ENCODE measurements at places on chromosomes 3 and 15.

- DNase-seq = no peak
Observed at GRCh38 chr15:50500352-50500751, 46.1 kb downstream of the USP50 start.

DNA sequence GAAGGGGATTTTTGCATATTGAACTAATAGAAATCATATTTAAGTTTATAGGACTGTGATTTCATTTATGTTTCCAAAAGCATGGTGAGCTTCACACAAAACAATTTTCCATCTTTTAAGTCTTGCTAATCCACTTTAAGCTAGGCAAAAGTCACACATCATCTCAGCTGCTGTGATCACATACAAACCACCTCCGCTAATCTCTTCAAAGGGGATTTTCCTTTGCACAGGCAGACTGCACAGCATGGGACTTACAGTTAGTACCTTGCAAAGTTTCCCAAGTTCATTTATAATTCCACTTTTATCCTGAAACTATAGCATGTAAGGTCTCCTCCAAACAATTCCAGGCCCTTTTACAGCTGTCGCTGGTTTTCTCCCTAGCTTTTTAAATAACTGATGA is 225.1 kb upstream of the CNTN3 start:
- DNase-seq = no peak

- no peak for DNase-seq
Observed at GRCh38 chr3:196948442-196949284, 6.3 kb upstream of the NCBP2 start.

GRCh38 chr3:109888026-109888425 is 550.7 kb upstream of the DPPA4 start:
- no peak for DNase-seq

DNA sequence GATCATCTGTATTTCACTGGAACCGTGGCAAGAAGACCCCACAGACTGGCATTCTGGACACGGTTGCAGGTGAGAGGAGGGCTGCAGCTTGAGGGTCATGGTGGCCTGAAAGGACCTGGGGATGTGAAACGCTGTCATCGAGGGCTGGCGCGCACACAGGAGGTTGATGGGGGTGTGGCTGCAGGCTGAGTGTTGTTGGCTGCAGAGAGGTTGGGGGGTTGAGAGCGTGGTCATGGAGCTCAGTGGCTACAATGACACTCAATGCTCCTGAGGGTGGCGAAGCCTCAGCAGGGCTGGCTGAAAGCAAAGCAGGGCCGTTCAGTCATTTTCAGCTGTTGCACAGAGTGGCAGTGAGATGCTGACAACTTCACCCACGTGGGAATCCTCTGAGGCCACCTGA is 21.0 kb downstream of the CPN2 start:
- DNase-seq = no peak

- DNase-seq = no peak
Observed at GRCh38 chr3:146092230-146092629, 68.8 kb downstream of the PLOD2 start.

DNA sequence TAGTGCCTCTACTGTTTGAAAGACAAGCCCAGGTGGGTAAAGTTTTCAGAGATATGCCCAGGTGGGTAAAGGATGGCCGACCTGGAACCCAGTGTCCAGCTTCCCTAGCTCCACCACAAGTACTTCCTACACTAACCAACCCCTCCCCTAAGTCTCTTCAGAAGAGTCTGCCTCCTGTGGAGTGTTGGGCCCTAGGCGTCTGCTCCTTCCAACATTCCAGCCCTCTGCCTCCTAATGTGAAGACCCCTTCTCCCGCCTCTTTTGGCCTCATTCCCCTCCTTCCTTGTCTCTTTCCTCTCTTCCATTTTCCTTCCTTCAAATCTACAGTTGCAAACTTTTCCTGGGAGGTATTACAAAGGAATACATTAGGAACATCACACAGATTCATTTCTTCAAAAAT is 38.6 kb downstream of the CNTN3 start:
- no peak for DNase-seq

- DNase-seq = no peak
Observed at GRCh38 chr3:46020766-46021510, 6.3 kb downstream of the XCR1 start.

- no peak for DNase-seq
Observed at GRCh38 chr3:170475092-170475685, 56.5 kb downstream of the CLDN11 start.

- no peak for DNase-seq
Observed at GRCh38 chr3:112303764-112304325, 9.8 kb upstream of the SLC9C1 start.

GRCh38 chr3:157559401-157559800 is 56.2 kb upstream of the VEPH1 start:
- no peak for DNase-seq

GRCh38 chr3:11197484-11197883 is 43.2 kb downstream of the HRH1 start:
- no peak for DNase-seq

GRCh38 chr3:195187609-195188425 is 83.1 kb downstream of the XXYLT1 start:
- no peak for DNase-seq

DNA sequence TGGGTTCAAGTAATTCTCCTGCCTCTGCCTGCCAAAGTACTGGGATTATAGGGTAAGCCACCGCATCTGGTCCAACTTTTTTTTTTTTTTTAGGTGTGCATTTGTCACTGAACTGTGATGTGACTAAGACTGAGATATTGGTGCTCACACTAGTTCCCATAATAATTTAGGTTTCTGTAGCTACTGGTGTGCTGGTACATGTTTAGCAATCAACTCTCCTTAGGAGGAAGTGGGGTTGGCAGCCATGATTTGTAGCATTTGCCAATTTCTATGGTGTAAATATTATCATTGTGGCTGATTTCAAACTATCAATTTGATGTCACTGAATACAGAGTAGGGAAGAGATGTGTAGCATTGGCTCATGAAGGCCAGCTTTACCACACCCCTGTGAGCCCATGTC is 372.7 kb downstream of the EDEM1 start:
- DNase-seq = no peak

GRCh38 chr3:514192-514591 is 317.6 kb downstream of the CHL1 start:
- no peak for DNase-seq

DNA sequence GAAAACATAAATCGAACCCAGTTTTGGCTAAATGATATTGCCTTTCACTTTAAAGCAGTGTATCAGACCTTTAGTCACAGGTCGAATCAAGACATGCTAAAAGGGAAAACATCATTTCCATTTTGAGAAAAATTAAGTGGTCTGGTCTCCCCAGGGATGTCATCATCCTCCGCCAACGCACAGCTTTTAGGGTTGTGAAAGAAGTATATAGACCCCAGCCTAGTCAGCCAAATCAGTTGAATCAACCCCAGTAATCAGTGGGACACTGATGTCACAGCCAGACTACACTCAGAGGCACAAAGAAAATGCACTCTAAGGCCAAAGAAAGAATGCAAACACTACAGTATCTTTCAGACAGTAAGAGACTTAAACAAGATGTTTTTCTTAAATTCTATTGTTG is 187.4 kb downstream of the ZIC4 start:
- no peak for DNase-seq

GRCh38 chr15:74725845-74726773 is 781 bp upstream of the CYP1A1 start:
- peak; percentile 67 for DNase-seq

GRCh38 chr3:103470498-103470897 is 1035.7 kb downstream of the ZPLD1 start:
- DNase-seq = no peak

GRCh38 chr3:13475871-13476590 is 4.1 kb upstream of the HDAC11 start:
- DNase-seq = no peak

- no peak for DNase-seq
Observed at GRCh38 chr15:52563501-52564060, 5.2 kb downstream of the ARPP19 start.

DNA sequence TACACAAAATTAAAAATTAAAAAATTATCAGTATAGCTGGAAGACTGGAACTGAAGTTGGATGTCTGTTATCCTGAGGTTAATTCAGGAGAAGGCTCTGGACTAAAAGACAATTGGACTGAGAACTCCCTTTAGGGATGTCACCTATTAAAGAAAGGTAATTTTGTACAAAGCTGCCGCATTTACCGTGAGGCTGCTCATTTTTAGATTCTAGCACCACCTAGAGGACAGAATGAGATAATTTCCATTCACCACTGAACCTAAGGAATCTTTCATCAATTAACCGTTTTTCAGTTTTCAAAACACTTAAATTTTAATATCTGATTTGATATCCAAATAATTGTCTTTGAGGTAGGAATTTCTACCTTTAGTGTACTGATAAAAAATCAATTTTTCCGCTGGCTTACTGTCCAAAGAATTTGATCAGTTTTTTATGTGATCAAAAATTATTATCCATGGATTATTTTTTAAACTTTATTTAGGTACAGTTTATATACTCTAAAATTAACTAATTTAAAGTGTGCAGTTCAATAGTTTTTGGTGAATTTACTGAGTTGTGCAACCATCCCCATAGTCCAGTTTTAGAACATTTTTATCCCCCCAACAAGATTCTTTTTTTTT is 106.7 kb upstream of the TNIK start:
- DNase-seq = no peak

DNA sequence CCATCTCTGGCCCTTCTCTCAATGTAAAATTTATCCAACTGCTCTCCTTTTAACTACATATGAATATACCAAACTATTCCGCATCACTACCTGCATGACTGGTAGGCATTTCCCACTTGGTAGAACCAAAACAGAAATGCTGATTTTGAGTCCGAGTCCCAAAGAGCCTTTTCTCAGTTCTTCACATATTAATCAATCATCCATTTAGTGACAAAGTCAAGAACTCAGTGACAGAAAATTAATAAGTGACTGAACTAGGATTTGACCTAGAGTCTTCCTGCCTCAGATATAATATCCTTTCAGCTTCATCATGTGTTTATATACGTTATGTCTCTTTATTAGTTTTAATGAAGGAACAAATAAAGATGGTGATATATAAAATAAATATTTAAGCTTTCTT is 700.6 kb upstream of the GOLIM4 start:
- no peak for DNase-seq

DNA sequence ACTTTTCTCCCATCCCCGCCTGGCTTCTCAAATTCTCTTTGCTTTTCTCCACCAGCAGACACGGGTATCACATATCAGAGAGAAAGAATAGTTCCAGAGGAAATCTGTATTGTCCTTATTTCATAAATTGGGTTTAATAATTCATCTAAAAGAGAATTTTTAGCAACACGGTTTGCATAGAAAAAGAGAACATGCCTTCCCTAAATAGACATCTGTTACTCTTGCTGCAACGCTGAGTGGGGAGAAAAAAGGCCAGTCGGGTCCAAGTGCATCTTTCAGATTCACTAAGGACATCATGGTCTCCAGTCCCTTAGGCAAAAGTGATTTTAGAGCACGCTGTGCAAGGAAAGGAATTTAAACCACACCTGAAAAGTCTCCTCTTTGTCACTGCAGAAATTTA is 201.3 kb downstream of the ABHD5 start:
- DNase-seq = no peak

DNA sequence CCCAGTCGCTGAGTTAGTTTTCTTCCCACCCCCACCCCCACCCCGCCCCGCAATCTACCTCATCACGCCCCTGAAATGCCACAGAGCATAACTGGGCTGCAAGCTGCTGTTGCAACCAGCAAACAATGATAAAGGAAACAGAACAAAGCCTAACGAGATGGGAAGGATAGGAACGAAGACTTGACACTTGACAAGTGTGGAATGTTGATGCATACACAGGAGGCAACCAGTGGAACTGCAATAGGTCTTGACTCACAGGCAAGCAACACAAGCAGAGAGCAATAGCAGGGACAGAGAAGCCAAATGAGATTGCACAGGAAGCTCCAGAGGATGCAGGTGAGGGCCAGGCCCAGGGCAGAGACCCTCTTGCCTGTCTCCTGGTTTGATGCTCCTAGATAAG is 225.9 kb downstream of the IGSF11 start:
- DNase-seq = no peak

DNA sequence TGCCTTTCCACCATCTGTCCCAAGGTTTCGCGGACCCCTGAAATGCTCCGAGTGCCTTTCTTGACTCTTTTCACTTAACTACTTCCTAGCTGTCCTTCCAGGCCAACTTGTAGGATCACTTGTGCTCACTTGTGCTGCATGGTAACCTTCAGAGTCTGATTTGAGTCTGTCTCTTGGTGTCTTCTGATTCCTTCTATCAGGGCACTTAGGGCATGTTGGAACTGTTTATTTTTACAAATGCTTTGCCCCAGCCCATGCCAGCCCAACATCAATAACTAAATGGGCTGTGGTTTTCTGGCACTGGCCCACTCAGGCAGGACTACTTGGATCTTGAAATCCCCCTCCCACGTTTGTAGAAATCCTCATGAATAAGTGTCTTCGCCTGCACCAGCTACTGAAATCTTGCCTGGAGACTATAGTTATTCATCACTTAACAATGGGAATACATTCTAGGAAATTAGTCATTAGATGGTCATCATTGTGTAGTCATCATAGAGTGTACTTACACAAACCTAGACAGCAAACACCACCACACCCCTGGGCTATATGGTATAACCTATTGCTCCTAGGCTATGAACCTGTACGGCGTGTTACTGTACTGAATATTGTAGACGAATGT is 123.1 kb upstream of the STRIT1 start:
- no peak for DNase-seq

DNA sequence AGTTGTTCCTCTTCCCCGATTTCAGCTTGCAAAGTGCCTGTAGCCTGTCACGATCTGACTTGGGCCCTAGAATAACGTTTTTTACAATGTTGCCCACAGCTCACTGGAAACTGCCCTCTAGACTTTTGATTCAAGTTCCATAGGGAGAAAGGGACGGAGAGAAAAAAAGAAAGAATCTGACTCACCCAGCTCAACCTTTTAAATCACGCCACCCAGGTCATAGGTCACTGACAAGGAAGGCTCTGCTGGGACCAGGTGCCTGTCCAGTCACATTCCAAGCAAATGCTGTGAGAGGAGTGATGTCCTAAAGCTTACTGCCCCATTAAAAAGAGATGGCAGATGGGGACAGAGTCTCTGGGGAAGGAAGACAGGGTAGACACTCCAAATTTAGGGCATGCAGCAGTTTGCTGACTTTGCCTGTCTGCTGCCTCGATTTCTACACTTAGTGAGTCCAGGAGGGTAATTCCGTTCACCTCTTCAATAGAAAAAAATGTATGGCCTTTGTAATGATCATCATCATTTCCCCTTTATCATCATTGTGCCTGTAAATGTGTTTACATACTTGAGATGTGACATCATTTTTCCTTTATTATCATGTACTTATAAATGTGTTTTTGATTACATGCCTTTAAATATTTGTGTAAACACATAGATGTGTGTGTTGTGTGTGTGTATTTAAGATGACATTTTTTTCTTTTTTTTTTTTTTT is 8.4 kb upstream of the MYO1E start:
- DNase-seq = no peak

GRCh38 chr3:95923496-95924210 is 890.7 kb upstream of the EPHA6 start:
- DNase-seq = no peak

DNA sequence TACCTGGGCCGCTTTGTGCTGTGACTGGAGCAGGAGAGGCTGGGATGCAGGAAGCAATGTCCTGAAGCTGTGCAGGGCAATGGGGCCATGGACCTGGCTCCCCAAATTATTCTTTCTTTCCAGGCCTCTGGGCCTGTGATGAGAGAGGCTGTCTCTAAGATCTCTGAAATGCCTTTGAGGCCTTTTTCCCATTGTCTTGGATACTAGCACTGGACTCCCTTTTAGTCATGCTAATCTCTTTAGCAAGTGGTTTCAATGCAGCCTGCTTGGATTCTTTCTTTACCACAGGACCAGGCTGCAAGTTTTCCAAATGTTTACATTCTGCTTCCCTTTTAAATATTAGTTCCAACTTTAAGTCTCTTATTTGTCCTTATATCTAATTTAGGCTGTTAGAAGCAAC is 64.8 kb upstream of the SGO1 start:
- no peak for DNase-seq

GRCh38 chr3:27160779-27161287 is 208.3 kb downstream of the NEK10 start:
- no peak for DNase-seq

Measured in ascending aorta (tissue), 2 donors.